ENCODE measurements at places on chromosomes 11 and 22.

GRCh38 chr11:38687008-38687407, 2089.0 kb upstream of the RAG2 start:
- no peak for DNase-seq

- DNase-seq = no peak
These were observed 539.2 kb downstream of the MN1 start for GRCh38 chr22:27262361-27262760.

GRCh38 chr11:69487849-69488542, 6.5 kb downstream of the LINC01488 start:
- no peak for DNase-seq

GRCh38 chr11:94740083-94741021, 27.8 kb upstream of the AMOTL1 start:
- no peak for DNase-seq

DNA sequence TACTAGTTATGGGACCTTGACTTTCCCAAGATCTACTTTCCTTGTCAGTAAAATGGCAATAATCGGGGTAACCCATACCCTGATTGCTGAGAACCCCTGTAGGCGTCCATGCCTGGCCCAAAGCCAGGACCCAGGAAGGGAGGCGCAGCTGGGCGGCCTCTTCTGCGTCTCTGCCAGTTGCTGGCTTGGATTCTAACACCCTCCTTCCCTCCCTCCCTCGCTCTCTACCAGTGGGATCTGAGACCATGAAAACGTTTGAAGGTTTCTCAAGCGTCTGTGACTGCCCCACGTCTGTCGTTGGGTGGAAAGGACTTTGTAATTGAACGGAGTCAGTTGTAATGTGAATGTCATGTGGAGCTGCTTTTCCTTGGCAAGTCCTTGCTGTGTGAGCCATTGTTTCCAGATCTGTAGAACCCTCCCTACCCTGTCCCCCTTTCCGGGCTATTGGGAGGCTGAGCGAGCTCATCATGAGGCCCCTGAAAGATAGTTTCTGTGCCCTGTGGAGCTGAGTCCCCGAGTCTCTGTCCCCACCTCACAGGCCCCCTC, 47.8 kb downstream of the PARVB start:
- no peak for DNase-seq

DNA sequence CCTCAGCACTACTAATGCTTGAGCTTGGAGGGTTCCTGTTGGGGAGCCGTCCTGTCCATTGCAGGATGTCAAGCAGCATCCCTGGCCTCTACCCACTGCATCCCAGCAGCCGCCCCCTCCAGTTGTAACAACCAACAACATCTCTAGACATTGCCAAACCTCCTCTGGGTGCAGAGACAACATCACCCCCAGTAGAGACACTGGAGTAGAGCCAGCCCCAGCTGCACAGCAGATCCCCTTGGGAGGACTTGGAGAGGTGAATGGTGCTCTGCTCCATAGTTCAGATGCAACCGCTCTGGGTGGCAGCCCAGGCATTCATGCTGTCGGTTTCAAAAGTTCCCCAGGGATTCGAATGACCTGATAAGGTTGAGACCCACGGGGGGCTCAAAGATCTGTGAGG, 259.0 kb downstream of the MN1 start:
- DNase-seq = no peak

GRCh38 chr11:111982019-111982464, 43.2 kb upstream of the DLAT start:
- no peak for DNase-seq

GRCh38 chr11:124839128-124839971, 25.9 kb upstream of the ROBO3 start:
- DNase-seq = no peak

GRCh38 chr11:133936592-133936991, 20.2 kb downstream of the IGSF9B start:
- DNase-seq = no peak

DNA sequence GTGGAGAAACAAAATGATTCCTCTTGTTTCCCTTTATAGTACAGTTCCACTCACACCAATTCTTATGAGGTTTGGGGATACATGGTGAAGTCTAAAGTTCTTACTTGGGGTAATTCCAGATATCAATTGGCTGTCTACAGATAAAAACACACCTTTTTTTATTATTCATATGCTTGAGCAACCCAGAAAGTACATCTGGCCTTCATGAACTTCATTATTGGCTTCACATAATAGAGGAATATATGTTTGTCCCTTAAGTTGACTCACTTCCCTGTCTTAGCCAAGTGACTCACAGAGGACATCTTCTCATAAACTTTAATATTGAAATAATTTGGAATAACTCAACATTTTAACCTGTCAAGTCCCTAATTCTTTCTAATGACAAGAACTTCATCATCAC, 36.3 kb upstream of the SOX6 start:
- DNase-seq = no peak

DNA sequence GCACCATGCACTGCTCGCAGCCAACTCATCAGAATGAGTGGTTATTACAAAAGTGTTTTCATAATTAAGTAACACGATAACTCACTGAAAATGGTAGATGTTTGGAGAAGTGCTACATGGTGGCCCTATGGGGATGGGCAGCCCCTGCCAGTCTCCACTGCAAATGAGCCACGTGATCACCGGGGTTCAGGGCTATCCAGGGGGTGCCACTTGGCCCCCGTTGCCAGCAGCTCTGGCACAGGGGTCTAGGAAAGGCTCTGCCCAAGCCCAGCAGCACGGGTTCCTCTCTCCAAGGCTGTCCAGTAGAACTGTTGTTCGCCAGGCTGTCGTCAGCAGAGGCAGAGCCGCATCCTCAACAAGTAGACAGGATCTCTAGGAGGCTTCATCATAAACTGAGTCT, 382.1 kb upstream of the B3GAT1 start:
- DNase-seq = no peak

DNA sequence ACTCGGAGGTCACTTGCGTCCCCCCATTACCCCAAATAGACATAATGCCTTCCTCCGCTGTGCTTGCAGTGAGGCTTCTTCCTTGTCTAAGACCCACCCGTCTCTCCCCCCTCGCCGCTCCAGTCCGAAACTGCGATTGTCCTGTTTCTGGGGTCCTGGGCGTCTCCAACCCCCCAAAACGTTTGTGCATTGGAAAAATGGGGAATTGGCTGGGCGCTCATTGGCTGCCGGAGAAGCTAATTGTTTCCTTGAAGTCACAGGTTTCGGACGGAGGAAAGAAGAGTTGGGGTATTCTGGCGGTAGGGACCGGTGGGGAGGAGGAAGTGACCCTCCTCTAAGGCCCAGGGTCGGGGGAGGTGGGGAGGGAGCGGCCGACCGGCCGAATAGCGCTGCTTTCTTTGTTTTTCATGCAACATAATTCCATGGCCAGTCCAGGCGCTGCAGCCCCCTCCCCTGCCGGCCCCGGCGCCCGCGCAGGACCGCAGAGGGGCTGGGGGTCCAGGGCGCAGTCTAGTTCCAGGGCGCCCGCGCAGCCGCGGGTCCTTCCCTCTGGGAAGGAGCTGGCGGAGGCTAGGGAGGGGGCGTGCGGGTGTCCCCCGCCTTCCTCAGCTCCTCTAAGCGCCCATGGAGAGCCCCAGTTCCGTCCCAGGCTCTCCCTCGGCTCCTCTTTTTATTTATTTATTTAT, 12.7 kb upstream of the CPT1A start:
- no peak for DNase-seq

DNA sequence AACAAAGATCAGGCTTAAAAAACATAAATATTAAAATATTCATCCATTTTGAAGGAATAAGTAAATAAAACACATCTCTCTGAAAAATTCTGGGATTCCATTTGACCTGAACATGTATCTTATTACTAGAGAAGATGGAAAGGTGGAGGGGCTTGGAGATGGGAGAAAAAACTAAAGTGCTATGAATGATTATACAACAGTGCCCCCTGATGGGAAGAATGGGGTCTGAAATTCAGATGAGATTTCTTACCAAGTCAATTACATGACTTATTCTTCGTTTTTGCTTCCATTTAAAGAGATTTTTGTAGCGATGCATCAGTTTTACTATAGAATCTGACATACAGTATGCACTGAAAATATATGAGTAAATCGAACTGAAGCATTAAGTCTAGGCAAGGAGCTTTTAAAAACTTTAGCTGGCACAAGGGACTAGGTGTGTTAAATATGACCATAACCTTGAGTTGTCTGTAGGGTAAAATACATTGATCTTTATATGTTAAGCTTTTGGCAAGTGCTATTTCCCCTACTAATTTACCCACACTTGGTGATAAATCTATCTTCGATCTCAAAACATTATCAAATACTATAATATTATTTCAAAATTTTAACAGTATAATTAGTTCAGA, 718.8 kb downstream of the CNTN5 start:
- DNase-seq = no peak

GRCh38 chr11:45061641-45062040, 84.8 kb upstream of the PRDM11 start:
- DNase-seq = no peak

- DNase-seq = no peak
These were observed 162.3 kb downstream of the C11orf87 start for GRCh38 chr11:109584001-109584972.

- DNase-seq = no peak
These were observed 21.4 kb upstream of the CADM1 start for GRCh38 chr11:115525531-115526006.

- DNase-seq = no peak
These were observed 102.0 kb downstream of the CYP2R1 start for GRCh38 chr11:14789879-14790484.

DNA sequence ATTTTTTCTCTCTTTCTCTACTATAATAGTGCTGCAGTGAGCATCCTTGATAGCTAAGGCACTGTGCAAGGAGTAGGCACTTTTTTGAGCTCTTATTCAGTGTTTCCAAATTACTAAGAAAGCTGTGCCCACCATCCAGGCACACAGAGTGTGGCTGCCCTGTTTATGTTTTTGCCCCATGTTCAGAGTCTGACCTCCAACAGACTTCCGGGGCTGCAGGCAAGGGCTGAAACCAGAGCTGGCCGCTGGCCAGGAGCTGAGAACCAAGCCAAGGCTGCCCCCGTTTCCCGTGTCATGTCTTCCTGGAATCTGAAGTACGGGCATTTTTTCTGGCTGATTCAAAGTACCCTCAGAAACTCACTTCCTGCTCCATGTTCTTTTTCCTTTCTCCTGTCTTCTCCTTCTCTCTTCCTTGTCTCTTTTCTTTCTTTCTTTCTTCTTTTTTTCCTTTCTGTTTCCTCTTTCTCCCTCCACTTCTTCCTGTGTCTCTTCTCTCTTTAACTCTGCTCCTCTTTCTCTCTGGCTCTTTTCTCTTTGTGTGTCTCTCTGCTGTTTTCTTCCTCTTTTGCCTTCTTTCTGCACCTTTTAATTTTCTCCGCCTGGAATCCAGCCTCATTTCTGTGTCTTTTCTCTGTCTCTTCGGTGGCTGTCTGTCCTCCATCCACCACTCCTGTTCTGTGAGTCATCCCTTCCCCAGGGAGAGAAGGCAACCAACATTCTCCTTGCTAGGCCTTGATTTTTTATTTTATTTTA, 17.0 kb upstream of the KCTD14 start:
- DNase-seq = no peak

GRCh38 chr11:36455658-36456111, 54.4 kb downstream of the TRAF6 start:
- no peak for DNase-seq

DNA sequence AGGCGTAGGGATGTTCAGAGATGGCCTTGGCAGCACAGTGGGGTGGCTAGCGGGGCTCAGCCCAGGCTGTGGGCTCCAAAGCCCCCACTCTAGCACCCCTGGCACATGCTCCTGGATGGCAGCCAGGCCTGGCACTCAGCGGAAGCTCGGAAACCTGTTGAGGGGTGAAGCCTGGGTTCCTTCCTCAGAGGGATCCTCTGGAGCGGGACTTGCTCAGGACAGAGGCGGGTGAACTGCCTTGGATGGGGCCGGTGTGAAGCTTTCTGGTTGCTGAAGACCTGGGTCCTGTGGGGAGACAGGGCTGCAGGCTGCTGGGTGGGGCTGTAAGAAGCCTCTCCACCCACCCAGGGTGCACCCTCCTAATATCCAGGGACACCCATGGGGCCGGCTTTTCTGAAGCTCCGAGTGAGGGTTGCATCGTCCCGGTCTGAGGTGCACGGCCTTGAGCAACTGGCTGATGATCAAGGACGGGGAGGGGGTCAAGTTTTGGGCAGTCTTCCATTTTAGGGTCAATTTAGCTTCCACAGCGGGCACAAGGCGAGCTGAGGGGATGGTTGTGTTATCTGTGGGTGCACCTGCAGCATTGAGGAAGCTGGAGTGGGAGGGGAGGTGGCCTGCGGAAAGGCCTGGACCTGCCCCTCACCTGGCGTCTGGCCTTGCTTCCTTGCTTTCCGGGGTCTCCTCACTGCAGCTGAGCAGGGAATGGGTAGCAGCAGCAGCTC, 5.2 kb downstream of the MRGPRE start:
- no peak for DNase-seq

Data from cortex of kidney (tissue), 1 donor.